B cell (primary cell): ENCODE measurements at places on chromosomes 16 and 17.

GRCh38 chr16:64507240-64508024 is 614.4 kb downstream of the CDH11 start:
- H3K4me3 ChIP-seq, result no peak overlapping the region
- DNase-seq, result peak; percentile 2
- no peak overlapping the region for H3K27ac ChIP-seq
- H3K27me3 ChIP-seq, result no peaks in the 10 kb centered on the region
- no peaks in the 10 kb centered on the region for H3K4me1 ChIP-seq
- H3K36me3 ChIP-seq, result no peaks in the 10 kb centered on the region

GRCh38 chr16:82067804-82068325 is 32.8 kb downstream of the HSD17B2 start:
- H3K4me1 ChIP-seq, result no peaks in the 10 kb centered on the region
- no peak overlapping the region for H3K4me3 ChIP-seq
- no peak for DNase-seq
- no peaks in the 10 kb centered on the region for H3K36me3 ChIP-seq
- no peak overlapping the region for H3K27ac ChIP-seq

DNA sequence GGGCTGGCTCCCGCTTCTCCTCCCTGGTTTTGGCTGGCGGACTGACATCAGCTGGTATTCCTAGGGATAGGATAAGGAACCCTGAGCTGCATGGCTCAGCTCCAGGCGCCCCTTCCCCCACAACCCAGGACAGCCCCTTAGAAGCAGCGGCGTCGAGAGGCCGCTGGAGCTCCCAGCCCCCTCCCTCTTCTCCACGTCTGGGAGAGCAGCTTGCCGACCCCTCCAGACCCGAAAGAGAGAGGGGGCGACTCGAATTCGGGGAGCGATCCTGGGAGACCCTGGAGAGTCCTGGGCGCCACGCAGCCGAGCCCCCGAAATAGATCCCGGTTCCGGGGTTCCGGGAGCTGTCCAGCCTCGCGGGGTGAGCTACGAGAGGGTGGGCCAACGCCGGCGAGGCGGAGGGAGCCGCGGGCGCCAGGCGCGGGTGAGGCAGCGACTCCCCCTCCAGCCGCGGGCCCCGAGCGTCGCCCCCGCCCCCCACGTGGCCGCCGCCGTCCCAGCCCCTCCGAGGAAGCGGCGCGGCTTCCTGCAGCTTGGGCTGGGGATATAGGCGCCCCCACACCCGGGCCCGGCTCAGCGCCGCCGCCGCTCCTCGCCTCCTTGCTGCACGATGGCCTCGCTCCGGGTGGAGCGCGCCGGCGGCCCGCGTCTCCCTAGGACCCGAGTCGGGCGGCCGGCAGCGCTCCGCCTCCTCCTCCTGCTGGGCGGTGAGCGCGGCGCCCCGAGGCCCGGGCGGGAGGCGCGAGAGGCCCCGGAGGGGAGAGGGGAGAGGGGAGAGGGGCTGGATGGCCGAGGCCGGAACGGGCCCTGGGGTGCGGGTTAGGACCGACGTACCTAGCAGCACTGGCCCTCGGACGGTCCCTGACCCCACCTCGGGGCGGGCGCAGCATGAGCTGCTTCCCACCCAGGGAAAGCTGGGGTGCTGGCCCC is at the start of gene RAMP2:
Gene RAMP2, plus strand, starts transcription at position 576 of the 930 bp plus-strand sequence. Its CDS starts 35 bp downstream, at position 611.
- H3K4me1 ChIP-seq, result peaks cover 23% of the 10 kb centered on the region
- H3K4me3 ChIP-seq, result no peak within 1 kb of the TSS
- peak; percentile 45 for DNase-seq
- peaks cover 48% of the 10 kb centered on the region for H3K27me3 ChIP-seq
- H3K36me3 ChIP-seq, result no peaks in the 10 kb centered on the region

- no peaks in the 10 kb centered on the region for H3K27me3 ChIP-seq
- no peak overlapping the region for H3K27ac ChIP-seq
- no peaks in the 10 kb centered on the region for H3K36me3 ChIP-seq
- DNase-seq, result no peak
- H3K4me1 ChIP-seq, result peaks cover 6% of the 10 kb centered on the region
Measured at GRCh38 chr16:79171931-79172705, 428.4 kb downstream of the MAF start.

- H3K27ac ChIP-seq, result no peak overlapping the region
- peak; percentile 81 for DNase-seq
- H3K36me3 ChIP-seq, result peaks cover 42% of the 10 kb centered on the region
- no peaks in the 10 kb centered on the region for H3K27me3 ChIP-seq
- H3K4me1 ChIP-seq, result peaks cover 15% of the 10 kb centered on the region
Measured at GRCh38 chr17:29572691-29573557, 4.4 kb downstream of the TP53I13 start.

GRCh38 chr17:55830699-55831471 is 80.0 kb downstream of the PCTP start:
- no peak overlapping the region for H3K27ac ChIP-seq
- H3K27me3 ChIP-seq, result no peaks in the 10 kb centered on the region
- H3K4me1 ChIP-seq, result no peaks in the 10 kb centered on the region
- H3K36me3 ChIP-seq, result no peaks in the 10 kb centered on the region

DNA sequence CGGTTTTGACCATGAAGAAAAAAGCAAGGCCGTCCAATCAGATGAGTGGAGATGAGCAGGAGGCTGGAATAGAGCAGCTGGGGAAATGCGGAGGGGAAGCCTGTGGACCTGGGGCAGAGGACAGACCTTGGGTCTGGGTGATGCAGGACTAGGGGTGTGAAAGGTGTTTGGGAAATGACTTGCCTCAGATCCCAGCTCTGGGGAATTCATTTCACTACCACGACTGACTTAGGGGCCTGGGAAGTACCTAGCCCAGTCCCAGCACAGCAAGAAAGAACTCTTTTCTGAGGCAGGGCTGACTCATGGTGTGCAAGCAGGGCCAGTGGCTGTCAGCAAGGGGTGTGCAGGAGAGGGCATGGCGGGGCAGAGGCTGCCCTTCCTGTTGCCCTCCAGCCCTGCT is 14.8 kb downstream of the DNAI2 start:
- H3K4me3 ChIP-seq, result no peak overlapping the region
- H3K27ac ChIP-seq, result no peak overlapping the region
- peaks cover 5% of the 10 kb centered on the region for H3K27me3 ChIP-seq
- peaks cover 5% of the 10 kb centered on the region for H3K4me1 ChIP-seq

GRCh38 chr16:26396511-26397235 is 670.1 kb upstream of the C16orf82 start:
- no peak for DNase-seq
- no peaks in the 10 kb centered on the region for H3K4me1 ChIP-seq
- no peak overlapping the region for H3K4me3 ChIP-seq
